Breast epithelium (tissue), 4 donors: ENCODE measurements at places on chromosomes 1 and 21. TPM values are rescaled to one million over a fixed set of nuclear protein-coding genes. Genes with fewer than 3 reads are reported as not detected.

Gene HES3
- total RNA-seq: not detected

Gene CRNN
- total RNA-seq: not detected

Gene SFN
- 12.1 TPM for total RNA-seq

Gene NT5C1A
- 0.29 TPM for total RNA-seq

- no peak for DNase-seq
Observed at GRCh38 chr1:14476170-14476955, 122.1 kb upstream of the KAZN start.

DNA sequence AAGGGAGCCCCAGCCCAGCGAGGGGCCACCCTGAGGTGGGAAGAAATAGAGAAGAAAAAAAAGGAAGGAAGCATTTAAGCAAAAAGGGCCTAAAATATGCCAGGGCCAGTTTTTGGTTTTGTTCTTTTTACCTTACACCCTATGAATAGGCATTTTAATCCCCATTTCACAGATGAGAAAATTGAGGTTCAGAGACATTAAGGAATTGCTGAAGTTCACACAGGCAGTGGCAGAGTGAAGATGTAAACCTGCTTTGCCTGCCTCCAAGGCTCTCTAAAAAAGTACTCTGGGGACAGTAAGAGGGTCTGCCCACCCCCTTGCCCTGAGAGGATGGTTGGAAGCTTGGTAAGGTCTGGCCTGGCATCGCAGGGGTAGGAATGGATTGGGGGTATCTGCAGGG, 19.8 kb downstream of the RAP1GAP start:
- no peak for DNase-seq

GRCh38 chr1:109844609-109845008, 66.0 kb upstream of the CSF1 start:
- DNase-seq: no peak

GRCh38 chr1:92958203-92958970, 2.9 kb downstream of the DIPK1A start:
- no peak for DNase-seq

DNA sequence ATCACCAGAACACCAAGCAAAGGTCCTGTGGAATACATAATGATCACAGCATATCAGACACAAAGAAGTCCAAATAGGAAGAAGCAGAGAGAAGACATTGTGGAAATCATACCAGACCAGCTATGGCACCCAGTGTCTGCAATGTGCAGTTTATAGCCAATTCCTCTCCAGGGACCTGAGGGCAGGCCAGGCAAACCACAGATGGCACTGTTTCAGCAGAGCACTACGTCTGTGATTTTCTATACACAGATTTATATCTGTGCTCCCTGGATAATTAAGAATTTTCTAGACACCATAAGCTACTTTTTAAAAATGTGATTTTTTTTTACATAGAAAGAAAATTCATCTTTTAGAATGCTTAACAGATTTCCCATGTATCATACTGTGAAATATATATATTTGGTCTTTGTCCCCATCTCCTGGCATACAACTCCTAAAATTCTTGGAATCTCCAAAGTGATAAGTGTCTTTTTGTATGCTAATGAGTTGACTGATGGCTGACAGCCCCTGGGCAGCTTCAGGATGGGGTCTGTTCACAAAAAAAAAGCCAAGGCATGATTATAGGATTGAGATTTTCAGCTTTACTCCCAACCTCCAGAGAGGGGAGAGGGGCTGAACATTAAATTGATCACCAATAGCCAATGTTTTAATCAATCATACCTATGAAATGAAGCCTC, 498.1 kb downstream of the SIPA1L2 start:
- DNase-seq: no peak

GRCh38 chr1:31775210-31775999, 11.3 kb upstream of the ADGRB2 start:
- no peak for DNase-seq
